Nephron progenitor cell (in vitro differentiated cells): ENCODE measurements at places on chromosomes 12 and 14.

DNA sequence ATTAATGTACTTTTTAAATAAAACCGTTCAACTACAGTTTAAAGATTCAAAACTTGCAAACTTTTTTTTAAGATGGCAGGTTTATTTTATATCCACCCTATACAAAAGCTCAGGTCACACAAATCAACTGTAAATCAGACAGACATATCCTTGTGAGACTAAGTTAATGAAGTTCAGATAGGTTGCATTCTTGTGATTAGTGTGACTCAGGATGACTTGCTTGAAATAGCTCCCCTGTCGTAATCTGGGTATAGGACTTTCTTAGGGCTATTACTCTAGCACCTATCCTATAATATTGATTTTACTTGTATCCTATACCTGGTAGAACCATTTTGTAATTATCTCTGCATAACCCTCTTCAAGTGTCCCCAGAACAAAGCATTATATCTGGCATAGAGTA lies 9.5 kb upstream of the PRKD1 start:
- peaks cover 6% of the 10 kb centered on the region for H3K27me3 ChIP-seq
- no peaks in the 10 kb centered on the region for H3K4me1 ChIP-seq
- no peak for DNase-seq
- no peak overlapping the region for H3K4me3 ChIP-seq
- H3K27ac ChIP-seq, result no peak overlapping the region

DNA sequence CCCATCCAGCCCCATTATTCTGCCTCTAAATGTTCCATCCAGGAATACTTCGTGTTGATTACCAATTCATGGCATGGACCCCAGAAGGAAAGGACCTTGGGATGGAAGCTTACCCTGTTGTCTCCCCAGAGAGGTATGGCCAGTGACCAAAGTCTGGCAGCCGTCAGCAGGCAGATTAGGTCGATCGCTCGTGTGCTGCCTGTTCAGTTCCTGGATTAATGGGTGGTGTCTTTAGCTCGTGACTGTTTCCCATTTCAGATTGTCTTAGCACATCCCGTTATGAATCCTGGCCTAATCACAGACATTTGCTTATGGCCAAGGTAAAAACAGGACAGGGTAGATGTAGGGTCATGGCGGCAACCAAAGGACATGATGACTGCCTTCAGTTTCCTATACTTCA lies 122.9 kb upstream of the NTF3 start:
- no peak overlapping the region for H3K4me3 ChIP-seq
- no peaks in the 10 kb centered on the region for H3K36me3 ChIP-seq
- peaks cover 5% of the 10 kb centered on the region for H3K4me1 ChIP-seq
- no peak overlapping the region for H3K27ac ChIP-seq
- H3K27me3 ChIP-seq, result peaks cover 18% of the 10 kb centered on the region
- no peak for DNase-seq

GRCh38 chr14:64774272-64774671 lies 70.0 kb downstream of the PLEKHG3 start:
- DNase-seq, result no peak
- H3K4me1 ChIP-seq, result peaks cover 12% of the 10 kb centered on the region
- no peak overlapping the region for H3K4me3 ChIP-seq
- H3K27me3 ChIP-seq, result peaks cover 4% of the 10 kb centered on the region

DNA sequence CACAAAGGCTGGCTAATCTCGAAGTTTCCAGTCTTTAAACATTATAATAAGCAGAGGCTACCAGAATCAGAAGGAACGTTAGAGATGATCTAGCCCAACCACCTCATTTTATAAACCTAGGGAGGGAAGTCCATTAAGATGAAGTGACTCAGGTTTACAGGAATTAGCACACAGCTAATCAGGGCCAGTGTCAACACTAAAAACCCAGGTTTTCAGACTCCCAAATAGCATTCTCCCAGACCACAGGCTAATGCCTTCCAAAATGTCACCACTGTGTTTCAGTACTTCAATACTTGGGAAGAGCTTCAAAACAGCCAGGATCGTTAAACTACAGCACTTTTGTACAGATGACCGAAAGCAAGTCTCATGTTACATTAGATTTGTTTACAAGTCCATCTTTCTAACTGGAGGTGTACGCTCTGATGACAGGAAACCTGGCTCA lies 89.2 kb downstream of the FOXN3 start:
- peaks cover 21% of the 10 kb centered on the region for H3K4me1 ChIP-seq
- no peak overlapping the region for H3K4me3 ChIP-seq
- no peak overlapping the region for H3K27ac ChIP-seq
- peaks cover 36% of the 10 kb centered on the region for H3K36me3 ChIP-seq
- H3K27me3 ChIP-seq, result peaks cover 4% of the 10 kb centered on the region

DNA sequence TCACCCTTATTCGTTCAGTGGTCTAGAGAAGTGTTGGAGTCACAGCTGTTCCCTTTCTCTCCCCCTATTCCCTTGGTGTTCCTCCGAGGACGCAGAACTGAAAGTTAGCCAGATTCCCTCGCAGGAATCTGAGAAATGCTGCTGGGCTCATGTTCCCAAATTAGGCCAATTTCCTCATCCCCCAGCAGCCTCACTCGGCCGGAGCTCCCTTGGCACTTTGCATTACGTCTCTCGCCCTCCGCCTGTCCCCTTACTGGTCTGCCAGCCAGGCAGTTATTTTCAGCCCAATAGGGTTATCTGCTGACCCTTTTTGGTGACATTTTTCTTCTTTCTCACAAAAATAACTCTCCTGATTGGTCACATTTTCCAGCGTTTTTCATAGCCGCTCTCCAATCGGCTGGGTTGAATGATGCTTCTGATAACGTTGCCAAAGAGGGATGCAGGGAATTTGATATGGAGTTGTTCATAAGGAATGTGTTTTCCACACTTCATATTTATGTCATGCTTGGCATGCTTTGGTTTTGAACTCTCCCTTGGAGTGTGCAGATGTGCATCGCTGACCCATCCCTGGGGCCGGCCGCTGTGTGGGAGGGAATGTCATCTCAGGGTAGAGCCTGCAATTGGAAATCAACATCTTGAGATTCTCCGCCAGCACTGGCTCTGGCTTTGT lies 9.9 kb downstream of the IFT43 start:
- H3K4me1 ChIP-seq, result peaks cover 18% of the 10 kb centered on the region
- H3K27me3 ChIP-seq, result no peaks in the 10 kb centered on the region
- no peak overlapping the region for H3K27ac ChIP-seq

DNA sequence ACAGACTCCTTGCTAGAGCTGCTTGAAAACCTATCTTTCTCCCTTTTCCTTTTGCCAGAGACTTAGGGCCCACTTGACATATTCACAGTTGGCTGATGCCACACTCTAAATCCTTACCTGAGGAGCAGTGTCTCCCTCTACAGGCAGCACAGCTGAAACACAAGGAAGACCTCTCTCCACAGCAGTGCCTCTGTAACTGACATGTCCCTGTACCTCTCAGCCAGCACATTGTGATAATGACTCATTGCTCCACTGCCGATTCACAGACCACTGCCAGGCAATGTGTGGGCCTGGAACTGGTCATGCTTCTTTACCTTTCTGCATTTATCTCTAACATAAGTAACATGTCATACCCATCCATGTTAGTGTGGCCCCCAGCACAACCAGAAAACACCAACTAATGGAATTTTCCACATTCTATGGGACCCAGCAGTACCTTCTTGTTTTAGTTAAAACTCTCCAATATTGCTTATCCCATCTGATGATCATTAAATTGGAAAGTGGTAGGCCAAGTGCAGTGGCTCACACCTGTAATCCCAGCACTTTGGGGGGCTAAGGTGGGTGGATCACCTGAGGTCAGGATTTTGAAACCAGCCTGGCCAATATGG lies 56.5 kb downstream of the GTF2A1 start:
- no peaks in the 10 kb centered on the region for H3K27me3 ChIP-seq
- peaks cover 11% of the 10 kb centered on the region for H3K4me1 ChIP-seq
- no peak overlapping the region for H3K4me3 ChIP-seq
- peak; percentile 60 for DNase-seq
- no peak overlapping the region for H3K27ac ChIP-seq

DNA sequence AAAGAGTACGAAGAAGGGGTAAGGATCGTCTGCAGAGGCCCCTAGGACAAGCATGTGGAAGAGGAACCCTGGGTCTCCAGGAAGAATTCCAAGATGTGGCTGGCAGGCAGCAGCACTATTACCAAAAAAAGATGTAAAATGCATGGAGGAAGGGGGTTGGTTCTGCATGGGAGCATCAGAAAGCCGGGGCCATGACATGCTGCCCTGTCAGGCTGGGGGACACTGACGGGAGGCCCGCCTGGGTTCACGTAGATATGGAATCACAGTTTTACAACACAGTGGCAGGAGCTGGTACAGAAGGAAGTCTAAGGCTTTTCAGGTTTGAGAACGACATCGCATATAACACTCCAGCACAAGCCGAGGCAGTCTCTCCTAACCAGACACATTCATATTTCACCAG lies 150.0 kb upstream of the GSC start:
- H3K27ac ChIP-seq, result no peak overlapping the region
- no peaks in the 10 kb centered on the region for H3K4me1 ChIP-seq
- H3K27me3 ChIP-seq, result peaks cover 30% of the 10 kb centered on the region
- no peak overlapping the region for H3K4me3 ChIP-seq
- no peaks in the 10 kb centered on the region for H3K36me3 ChIP-seq

GRCh38 chr14:91332986-91333649 lies 84.5 kb downstream of the CCDC88C start:
- peaks cover 15% of the 10 kb centered on the region for H3K36me3 ChIP-seq
- peaks cover 85% of the 10 kb centered on the region for H3K4me1 ChIP-seq
- peaks cover 2% of the 10 kb centered on the region for H3K27me3 ChIP-seq
- H3K4me3 ChIP-seq, result no peak overlapping the region
- H3K27ac ChIP-seq, result peak overlapping the region; percentile 78
- no peak for DNase-seq

DNA sequence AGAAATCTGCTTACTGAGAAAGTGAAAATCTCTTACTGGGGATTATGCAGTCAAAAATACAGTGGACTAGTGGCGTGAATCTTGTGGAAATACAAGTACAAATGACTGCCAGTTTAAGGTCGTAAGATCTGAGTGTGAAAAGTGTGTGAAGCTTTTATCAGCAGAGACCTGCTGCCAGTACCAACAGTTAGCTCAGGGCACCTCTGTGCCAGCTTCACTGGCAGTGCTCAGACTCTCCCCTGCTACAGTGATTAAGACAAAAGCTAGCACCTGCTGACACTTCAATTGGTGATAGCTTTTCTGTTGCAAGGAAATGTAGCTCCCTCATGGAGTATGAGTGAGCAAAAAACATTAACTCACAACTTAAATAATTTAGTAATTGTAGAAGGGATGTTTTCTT lies 185.1 kb downstream of the ANO6 start:
- peak overlapping the region; percentile 31 for H3K27ac ChIP-seq
- no peak for DNase-seq
- no peaks in the 10 kb centered on the region for H3K27me3 ChIP-seq
- no peaks in the 10 kb centered on the region for H3K4me1 ChIP-seq
- H3K4me3 ChIP-seq, result no peak overlapping the region
- H3K36me3 ChIP-seq, result peaks cover 69% of the 10 kb centered on the region

DNA sequence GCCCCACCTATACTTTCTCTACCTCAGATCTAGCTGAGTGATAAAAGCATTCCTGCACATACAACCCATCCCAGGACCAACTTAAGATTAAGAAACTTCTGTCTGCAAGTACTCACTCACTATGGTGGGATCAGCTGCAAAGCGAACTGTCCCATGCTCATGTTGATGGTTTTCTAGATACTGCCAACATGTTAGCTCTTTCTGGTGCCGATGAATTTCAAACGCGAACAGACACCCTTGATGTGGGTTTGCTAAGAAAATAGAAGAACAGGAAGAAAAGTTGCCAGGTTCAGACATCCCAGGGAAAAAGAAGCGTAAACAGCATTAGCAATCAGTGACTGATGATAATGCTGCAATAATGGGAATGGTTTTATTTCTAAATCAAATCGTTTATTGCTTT lies 1.5 kb upstream of the SLC39A2 start:
- H3K4me1 ChIP-seq, result peaks cover 28% of the 10 kb centered on the region
- peak overlapping the region; percentile 72 for H3K27ac ChIP-seq
- no peak overlapping the region for H3K4me3 ChIP-seq

- H3K4me1 ChIP-seq, result no peaks in the 10 kb centered on the region
- DNase-seq, result no peak
- H3K4me3 ChIP-seq, result no peak overlapping the region
These were observed 1331.5 kb upstream of the TMEM132C start for GRCh38 chr12:126935435-126935834.

DNA sequence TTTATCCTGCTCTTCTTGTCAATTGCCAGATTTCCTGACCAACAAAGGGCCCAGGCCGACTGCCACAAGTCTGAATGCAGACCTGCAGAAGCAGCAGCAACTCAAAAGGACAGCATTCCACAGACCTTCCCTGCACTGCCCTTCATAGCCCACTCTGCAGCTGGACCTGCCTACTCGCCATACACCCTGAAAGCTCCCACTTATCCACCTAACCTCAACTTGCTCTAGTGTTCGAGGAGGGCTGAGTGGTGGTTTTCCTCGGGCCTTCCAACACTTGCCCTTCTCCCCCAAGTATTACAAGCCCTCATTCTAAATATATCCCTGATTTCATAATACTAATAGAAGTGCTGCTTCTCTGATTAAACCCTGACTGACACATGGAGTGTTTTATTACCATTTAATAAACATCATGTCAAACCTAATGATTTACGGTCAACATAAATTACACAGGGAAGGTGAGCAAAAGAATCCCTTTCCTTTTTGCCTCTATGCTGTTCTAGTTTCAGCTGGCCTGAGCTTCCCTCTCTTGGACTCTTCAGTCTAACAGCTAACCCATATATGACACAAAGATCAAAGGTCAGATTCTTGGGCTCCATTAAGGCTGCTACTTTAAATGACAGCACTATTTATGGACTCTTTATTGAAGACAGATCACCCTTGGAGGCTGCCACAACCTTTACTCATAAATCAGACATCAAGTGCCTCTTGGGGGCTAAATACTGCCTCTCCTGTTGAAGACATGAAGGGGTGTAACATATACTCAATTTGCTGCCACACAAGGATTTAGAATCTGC lies 1546.9 kb upstream of the TMEM132C start:
- peaks cover 24% of the 10 kb centered on the region for H3K4me1 ChIP-seq
- H3K27ac ChIP-seq, result peak overlapping the region; percentile 9
- peaks cover 14% of the 10 kb centered on the region for H3K36me3 ChIP-seq
- no peak overlapping the region for H3K4me3 ChIP-seq
- peak; percentile 25 for DNase-seq

- H3K4me1 ChIP-seq, result peaks cover 38% of the 10 kb centered on the region
- peaks cover 4% of the 10 kb centered on the region for H3K27me3 ChIP-seq
- no peaks in the 10 kb centered on the region for H3K36me3 ChIP-seq
- H3K27ac ChIP-seq, result no peak overlapping the region
- DNase-seq, result no peak
These were observed 91.7 kb downstream of the TMX1 start for GRCh38 chr14:51331486-51332367.

DNA sequence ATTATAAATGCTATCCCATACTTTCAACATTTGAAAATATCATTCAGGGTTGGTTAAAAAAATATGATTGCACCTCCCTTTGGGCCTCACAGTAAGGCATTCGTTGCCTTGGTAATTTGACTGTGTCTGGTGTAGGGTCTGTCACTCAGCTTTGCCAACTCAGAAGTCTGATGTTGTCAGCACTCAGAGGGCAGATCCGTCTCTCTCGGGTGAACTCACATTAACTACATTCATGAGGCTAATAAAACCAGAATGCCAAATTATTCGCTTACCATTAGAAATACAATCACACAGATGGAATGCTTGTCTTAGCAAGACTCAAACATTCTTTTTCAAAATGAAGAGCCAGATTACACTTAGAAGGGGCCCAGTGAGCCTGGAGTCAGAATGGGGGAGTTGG lies 53.0 kb downstream of the NPAS3 start:
- H3K4me3 ChIP-seq, result no peak overlapping the region
- no peak overlapping the region for H3K27ac ChIP-seq
- peaks cover 5% of the 10 kb centered on the region for H3K4me1 ChIP-seq
- no peak for DNase-seq
- peaks cover 12% of the 10 kb centered on the region for H3K36me3 ChIP-seq

- peaks cover 15% of the 10 kb centered on the region for H3K4me1 ChIP-seq
- no peak overlapping the region for H3K4me3 ChIP-seq
- H3K27ac ChIP-seq, result no peak overlapping the region
- H3K36me3 ChIP-seq, result no peaks in the 10 kb centered on the region
- DNase-seq, result no peak
These were observed 128.7 kb downstream of the KCNH5 start for GRCh38 chr14:62916551-62916950.
